ENCODE measurements at places on chromosomes 16 and 17.

DNA sequence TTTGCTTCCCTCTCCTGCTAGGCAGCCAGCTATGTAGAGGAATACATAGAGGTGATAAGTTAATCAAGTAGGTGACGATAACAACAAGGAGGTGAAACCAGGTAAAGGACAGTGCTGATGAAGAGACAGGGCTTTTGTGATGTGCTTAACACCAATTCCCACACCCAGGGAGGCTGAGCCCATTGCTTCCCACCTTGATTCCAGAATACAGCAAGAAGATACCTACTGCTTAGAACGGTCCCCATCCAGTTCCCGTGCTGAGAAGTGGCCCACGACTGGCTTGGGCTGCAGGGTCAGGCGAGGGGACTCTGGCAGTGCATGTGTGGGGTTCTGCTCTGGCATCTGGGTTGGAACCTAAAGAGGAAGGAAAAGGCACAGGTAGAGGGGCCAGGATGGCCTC is 16.1 kb upstream of the GFAP start:
- no peak for DNase-seq

DNA sequence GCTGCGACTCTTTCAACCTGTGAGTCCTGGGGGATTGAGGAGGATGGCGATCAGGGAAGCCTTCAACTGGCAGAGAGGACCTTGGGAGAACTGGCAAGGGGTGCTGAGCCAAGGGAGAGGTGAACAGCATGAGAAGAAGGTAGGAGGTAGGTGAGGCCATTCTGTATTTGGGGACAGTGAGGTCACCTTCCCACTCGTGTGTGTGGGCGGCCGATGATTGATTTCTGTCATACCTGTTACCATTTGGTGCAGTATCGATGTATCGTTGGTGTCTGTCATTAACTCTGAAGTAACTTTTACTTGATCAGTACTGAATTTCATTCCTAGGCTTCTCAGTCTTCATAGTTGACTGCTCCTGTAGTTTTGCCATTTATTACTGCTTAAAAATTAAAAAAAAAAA is 3.8 kb downstream of the ARSG start:
- DNase-seq: no peak

DNA sequence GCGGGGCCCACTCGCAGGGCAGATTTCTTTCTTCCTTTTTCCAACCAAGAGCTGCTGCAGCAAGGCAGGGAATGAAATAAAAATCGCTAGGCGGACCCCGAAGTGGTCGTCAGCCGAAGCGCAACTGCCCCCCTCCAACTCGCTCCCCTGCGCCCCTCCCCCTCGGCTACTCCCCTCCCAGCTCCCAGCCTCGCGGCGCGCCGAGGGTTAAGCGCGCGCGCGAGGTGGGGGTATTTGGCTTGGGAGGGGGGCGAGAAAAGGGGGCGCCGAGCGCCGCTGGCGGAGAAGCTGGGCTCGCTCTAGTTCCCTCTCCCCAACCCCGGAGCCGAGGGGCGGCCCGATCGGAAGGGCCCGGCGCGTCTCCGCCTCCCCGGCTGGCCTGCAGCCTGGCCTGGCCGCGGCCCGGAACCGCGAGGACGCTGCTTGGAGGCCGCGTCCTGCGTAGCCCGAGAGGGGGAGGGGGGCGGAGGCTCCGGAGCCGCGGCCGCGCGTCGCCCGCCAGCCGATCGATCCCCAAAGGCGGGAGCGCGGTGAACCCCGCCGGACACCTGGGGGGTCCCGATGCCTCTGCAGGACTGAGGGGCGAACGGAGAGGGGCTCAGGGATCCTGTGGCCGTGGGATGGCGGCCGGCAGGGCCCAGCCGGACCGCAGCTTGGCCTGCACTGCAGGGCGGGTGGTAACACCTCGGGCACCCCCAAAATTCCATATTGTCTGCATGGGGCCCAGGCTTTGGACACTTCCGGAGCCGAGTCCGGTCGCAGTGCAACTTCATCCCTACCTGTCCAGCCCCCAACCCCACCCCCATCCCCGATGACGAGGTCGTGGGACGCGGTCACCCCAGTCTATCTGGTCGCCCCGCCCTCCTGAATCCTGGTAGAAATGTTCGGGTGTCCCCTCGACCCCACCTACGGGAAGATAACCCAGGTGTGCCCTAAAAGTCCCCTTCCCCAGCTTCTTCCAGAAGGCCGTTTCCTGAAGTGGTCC is 4.9 kb upstream of the CBX4 start:
- no peak for DNase-seq

GRCh38 chr16:8798174-8798527 is 512 bp downstream of the PMM2 start:
- DNase-seq: no peak

GRCh38 chr16:15492091-15492740 is 57.8 kb downstream of the BMERB1 start:
- DNase-seq: no peak

DNA sequence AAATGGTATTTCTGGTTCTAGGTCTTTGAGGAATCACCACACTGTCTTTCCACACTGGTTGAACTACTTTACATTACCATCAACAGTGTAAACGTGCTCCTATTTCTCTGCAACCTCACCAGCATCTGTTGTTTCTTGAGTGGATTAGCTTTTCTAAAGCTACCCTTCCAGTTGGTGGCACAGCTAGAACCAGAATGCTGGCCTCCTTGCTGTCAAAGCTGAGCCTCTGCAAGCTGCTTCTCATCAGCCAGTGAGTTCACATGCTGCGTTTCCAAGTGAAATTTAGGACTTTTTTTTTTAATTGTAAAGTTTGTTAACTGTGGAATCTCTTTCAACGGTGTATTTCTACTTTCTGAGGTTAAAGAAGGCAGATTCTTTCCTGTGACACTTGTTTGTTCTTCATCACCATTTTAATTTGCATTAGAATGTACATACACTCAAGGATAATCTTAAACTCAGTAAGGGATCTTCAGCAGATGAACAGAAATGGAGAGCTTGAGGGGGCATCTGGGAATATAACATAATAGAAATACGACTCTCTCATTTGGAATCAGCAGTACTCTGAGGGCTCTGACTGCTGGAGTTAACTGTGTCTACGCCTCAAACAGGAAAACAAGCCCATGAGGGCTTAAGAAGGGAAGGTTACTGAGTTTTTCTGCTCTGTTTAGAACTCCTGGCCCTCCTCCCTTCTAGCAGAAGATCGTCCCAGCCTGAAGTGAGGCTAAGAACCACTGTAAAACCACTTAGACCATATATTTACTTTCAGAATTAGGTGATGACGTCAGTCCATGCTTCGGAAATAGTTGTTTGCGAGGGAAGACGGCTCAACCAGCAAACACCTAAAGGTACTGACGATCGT is 148.4 kb upstream of the FAM20A start:
- DNase-seq: no peak

- DNase-seq: no peak
Measured at GRCh38 chr17:46889992-46890564, 32.9 kb upstream of the GOSR2 start.

- no peak for DNase-seq
Measured at GRCh38 chr16:82715833-82716232, 89.1 kb downstream of the CDH13 start.

GRCh38 chr17:71975331-71975801 is 145.5 kb upstream of the SOX9 start:
- no peak for DNase-seq

DNA sequence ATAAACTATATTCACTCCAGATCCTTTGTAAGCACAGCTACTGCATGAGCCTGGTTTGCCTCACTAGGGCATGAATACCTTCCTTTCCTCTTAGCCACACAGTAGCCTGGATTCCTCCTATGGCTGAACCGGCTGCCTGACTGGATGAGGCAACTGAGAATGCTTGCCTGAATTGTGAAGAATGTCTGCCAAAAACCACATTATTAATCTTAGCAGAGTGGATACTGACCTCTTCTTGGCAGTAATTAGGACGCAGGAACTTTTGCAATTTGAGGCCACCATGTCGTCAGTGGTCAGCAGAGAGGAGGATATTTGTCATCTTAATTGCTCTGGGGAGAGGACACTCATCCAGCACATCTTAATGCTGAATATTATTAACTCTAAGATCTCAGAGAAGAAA is 651.8 kb upstream of the GOT2 start:
- peak; percentile 39 for DNase-seq

DNA sequence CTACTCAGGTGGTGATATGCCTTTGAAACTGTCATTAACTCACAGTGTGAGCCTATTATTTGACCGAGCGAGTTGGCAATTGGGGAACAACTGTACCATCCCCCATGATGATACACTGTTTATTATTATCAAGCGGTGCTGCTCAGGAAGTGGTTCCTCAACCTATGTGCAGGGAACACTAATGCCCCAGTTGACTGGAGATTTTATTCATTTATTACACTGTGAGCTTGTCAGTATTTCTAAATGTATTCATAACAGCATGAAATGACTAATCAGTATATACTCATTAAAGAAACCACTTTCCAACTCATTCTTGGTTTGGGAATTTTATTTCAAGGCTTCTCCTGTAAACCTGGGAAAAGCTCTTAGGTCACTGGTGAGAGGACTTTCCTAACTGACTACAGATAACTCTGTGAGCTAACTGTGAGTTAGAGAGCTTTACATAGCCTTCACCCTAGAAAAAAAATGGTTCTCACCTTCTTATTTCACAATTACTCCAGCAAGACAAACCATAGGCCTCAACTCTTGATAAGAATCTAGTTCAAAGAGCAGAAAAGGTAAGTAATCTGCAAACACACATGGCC is 42.4 kb downstream of the NXPH3 start:
- no peak for DNase-seq

GRCh38 chr16:52465711-52466267 is 81.2 kb downstream of the TOX3 start:
- DNase-seq: no peak

GRCh38 chr16:14007450-14007849 is 63.7 kb upstream of the MRTFB start:
- no peak for DNase-seq

- DNase-seq: no peak
Measured at GRCh38 chr16:64926476-64926875, 195.4 kb downstream of the CDH11 start.

DNA sequence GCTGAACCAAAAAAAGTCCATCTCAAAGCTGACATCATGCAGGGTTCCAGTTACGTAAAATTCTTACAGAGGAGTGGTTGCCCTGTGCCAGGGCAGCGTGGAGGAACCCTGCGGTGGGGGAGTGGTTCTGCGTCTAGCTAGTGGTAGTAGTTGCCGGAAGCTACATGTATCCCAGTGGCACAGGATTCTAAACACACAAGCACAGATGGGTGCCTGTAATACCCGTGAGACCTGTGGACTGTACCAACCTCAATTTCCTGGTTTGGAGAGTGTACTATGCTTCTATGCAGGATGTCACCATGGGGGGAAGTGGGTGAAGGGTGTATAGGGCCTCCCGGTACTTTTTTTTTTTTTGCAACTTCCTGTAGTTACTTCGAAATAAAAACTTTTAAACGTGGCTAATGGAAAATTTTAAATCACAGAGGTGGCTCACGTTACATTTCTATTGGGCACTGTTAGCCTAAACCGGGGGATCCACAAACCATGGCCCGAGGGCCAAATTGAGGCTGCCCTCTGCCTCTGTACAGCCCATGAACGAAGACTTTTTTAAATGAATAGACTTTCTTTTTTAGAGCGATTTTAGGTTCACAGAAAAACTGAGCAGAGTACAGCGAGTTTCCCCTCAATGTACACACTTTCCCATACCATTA is 38.5 kb downstream of the TBC1D16 start:
- DNase-seq: no peak

GRCh38 chr16:68605746-68606145 is 39.4 kb upstream of the CDH3 start:
- DNase-seq: no peak

DNA sequence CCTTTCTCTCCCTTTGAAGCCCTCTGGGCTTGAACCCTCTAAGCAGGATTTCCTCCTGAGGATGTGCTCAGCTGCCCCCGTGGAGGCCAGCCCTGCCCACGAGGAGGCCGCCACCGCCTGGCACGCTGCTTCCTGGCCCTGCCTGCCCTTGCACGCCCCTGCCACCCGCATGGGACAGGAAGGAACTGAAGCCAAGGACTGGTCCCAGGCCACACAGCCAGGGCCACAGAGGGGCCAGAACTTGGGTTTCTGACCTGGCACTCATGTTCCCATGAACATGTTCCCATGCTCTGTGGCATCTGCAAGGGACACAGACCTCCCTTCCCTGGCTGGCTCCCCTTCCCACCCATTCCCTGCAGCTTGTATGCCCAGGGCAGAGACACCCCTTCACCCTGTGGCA is 24.1 kb upstream of the MTSS2 start:
- no peak for DNase-seq

DNA sequence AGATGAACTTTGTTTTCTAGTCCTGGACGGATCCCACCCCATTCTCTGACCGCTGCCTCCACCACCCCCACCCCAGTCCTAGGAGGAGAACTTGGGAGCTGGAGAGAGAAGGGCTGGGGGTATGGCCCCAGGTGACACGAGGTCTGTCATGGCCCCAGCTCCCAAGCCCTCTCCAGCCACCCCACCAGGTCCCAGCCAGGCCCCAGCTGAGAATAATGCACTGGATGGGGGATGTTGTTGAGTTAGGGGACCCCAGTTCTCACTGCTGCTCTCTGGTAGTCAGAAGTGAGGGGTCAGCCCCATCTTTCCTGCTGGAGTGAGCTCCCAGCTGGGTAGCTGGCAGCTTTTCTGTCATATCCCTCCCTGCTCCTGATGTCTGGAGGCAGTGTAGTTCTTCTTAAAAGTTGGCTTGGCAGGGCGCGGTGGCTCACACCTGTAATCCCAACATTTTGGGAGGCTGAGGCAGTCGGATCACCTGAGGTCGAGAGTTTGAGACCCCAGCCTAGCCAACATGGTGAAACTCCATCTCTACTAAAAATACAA is 4.6 kb upstream of the COL1A1 start:
- no peak for DNase-seq

DNA sequence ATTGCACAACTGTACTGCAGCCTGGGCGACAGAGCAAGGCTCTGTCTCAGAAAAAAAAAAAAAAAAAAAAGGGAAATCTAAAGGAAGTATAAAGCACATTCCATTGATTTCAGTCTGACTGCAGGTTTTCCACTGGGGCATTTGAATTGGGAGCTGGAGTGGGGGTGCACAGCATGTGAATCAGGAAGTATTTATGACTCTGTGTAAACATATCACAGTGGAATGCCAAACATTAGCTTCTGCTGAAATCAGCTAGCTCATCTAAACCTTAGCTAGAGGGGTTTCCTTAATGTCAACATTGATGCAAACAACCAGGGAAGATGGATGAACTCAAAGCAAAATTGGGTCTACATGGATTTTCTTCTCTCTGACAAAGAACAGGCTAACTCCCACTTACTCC is 641.0 kb upstream of the EEF2KMT start:
- no peak for DNase-seq

GRCh38 chr17:65704731-65705130 is 143.3 kb upstream of the AXIN2 start:
- DNase-seq: no peak

- no peak for DNase-seq
Measured at GRCh38 chr17:81433656-81434055, 38.4 kb downstream of the BAHCC1 start.

Data from left renal cortex interstitium (tissue), 4 donors.